ENCODE measurements at places on chromosomes 16 and 17.

- DNase-seq = no peak
These were observed 80.4 kb upstream of the IRX3 start for GRCh38 chr16:54366943-54367342.

DNA sequence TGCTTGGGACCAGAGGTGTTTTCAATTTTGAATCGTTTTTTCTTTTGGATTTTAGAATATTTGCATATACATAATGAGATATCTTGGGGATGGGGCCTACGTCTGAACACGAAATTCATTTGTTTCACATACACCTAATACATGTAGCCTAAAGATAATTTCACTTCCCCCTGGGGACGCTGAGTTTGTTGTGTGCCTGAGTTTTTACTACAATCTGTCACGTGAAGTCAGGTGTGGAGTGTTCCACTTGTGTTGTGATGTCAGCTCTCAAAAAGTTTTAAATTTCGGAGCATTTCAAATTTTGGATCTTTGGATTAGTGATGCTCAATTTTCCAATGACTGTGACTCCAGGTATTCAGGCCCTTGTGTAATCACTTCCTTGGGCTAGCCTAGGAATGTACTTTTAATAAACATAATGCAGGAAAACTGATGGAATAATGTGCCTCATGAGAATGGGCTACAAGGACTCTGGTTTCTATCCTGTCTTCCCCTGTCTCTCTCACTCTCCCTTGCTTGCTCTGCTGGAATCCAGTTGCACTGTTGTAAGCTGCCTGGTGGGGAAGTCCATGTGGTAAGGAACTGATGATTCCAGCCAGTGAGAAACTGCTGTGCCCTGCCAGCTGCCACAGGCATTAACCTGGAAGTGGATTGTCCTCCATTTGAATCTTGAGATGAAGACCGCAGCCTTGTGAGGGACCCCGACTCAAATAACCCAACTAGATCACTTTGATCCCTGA lies 403.8 kb downstream of the SHISA9 start:
- no peak for DNase-seq

DNA sequence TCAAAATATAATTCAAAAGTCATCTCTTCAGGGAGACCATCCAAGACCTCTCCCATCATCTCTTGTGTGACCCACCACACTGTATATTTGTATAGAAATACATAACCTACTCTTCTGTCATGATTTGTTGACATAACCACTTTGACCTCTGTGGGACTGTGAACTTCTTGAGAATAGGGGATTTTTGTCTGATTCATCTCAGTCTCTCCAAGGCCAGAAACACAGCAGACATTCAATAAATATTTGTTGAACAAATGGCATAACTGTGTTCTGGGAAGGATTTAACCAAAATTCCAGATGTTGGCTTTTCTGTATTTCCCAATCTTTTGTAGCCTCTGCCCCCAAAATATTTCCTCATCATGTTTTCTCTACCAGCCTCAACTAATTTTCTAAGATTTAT lies 169.7 kb downstream of the CDH11 start:
- DNase-seq = no peak

GRCh38 chr17:39782980-39783379 lies 45.2 kb downstream of the GRB7 start:
- DNase-seq = no peak

GRCh38 chr16:47565454-47565853 lies 104.3 kb downstream of the PHKB start:
- DNase-seq = peak; percentile 46

DNA sequence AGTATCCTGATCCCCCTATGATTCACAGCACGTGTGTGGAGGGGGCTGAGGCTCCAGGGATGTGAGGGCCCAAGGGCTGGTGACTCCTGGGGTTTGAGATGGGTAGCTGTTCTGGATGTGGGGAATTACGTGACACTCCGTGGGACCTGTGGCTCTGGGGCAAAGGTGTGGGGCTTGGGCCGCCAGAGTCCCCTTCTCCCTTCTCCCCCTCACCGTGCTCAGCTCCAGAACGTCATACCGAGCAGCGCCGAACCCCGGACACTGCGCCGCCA lies 7.2 kb downstream of the PLEKHH3 start:
- no peak for DNase-seq

GRCh38 chr17:60534613-60535157 lies 8.6 kb upstream of the APPBP2 start:
- DNase-seq = no peak

DNA sequence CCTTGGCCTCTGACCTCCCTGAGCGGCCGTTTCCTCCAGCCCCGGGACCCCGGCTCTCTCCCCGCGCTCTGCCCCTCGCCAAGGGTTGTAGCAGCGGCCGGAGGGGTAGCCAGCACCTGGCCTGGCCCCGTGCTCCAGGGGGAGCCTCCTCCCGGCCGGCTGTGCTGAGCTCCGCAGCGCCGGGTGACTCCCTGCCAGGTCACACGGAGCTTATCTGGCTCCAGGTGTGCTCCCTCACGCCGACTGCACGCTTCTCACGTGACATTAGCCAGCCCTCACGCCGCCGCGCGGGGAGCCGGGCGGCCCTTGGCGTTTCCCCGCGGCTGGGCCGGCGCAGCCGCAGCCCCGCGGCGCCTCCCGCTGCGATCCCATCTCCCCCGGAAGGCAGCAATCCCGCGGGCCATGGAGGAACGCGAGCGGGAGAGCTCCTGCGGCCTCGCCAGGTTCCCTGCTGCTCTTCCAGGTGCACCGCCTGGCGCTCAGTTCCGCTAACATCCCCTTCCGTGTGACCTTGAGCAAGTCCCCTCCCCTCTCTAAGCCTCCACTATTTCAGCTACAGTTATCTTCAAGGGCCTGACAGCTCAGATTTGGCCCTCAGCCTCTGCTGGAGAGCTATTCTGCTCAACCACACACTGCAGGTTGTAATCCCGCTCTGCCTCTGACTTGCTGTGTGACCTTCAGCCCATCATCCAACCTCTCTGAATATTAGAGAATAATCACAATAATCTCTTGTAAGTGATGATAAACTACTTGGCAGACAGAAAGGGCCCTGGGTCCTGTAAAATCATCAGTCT lies 3.4 kb downstream of the MYO18A start:
- peak; percentile 52 for DNase-seq

- DNase-seq = peak; percentile 65
These were observed 191.5 kb downstream of the SEC14L1 start for GRCh38 chr17:77332034-77332971.

DNA sequence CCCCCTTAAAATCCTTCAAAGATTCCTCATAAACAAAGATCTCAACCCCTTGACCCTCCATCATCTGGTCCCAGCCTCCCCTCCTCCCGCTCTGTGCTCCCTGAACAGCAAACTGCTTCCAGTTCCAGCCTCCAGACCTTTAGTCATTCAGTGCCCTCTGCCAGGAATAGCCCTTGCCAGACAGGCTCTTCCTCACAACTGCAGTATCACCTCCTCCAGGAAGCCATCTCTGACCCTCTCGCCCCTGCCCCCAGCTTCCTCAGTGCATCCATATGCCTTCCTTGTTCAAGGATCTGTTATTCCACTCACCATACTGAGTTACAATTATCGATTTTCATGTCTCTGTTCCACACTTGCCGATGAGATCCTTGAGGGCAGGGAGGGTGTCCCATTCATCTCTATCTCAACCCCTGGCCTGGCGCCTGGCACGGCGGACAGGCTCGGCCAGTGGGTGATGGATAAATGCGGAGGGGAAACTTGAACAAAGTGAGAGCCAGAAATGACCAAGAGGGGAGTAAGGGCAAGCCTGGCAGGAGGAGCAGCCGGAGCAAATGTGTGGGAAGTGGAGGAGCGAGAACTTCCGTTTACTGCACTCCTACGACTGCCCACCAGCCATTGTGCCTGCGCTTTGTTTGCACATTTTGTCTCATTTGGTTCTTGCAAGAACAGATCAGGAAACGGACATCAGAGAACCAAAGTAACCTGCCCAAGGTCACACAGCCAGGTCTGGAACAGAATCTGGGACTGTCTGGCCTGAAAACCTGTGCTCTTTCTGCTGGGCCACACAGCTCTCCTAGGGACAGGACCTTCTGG lies 2.0 kb upstream of the NXPH3 start:
- no peak for DNase-seq

DNA sequence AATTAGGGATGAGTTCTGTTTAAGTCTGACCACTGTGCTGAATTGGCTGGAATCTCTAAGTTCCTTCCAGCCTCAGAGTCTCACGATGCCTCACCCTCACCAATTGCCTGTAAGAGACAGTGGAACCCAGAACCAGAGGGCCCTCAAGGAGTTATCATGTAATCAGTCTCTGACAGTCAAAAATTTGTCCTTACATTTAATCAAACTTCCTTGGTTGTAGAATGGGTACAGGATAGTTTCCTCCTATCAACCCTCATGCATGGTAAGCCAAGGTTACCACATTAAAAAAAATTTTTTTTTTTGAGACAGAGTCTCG lies 83.2 kb downstream of the CDK5R1 start:
- no peak for DNase-seq

- no peak for DNase-seq
These were observed 174.0 kb downstream of the KATNIP start for GRCh38 chr16:27723711-27724481.

DNA sequence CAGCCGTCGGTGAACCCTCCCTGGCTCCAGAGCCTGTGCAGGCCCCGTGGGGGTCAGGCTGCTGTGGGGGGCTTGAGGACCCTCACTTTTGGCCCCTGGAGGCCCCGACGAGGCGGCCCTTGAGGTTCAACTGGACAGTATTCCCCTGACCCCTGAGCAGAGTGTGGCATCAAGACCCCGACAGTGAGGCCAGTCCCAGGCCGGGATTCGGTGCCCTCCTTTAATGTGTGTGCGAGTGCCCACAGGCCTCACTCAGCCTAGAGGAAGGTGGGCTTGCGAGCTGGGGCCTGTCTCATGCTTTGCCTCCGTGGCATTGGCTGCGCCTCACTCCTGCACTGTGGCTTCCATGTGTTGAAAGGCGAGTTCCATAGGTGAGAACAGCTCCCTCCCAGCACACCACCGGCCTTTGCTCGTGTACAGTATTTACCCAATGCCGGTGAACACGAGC lies 94.5 kb downstream of the METRNL start:
- DNase-seq = no peak

GRCh38 chr16:66650707-66651473 lies 45.7 kb downstream of the CMTM4 start:
- peak; percentile 84 for DNase-seq

DNA sequence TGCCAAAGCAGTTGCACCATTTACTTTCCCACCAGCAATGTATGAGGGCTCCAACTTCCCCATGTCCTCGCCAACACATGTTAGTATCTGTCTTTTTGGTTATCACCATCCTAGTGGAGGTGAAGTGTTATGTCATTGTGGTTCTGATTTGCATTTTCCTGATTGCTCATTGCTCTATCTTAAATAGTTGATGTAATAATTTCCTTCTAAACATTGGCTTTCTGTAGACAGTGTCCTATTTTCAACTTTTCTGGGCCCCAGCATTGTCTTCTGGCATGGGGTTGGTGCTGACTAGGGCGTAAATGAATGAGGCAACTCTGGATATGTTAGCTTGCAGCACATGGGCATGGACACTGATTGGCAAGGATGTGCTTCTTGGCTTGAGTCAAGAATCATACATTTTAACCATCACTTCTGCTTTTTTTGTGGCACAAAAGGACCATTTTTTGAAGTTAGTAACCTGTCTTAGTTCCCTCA lies 25.1 kb downstream of the PLCG2 start:
- no peak for DNase-seq

GRCh38 chr17:69050999-69051775 lies 9.5 kb downstream of the ABCA9 start:
- DNase-seq = no peak

DNA sequence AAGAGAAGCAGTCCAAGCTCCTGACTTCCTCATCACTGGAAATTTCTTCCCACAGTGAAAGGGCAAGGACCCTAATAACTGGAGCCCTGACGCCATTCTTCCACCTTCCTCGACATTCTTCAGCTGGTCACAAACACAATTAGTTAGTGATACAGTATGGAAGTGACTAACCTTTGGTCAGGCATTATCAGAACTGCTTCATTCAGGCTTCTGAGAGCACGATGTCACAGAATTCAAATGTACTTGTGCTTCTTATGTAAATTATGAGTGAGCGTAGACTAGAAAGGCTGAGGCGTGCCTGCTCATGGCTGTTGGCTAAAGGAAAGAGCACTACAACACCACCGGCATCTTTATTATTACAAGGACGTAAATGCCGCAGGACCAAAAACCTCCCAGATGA lies 302.9 kb upstream of the AXIN2 start:
- DNase-seq = no peak

GRCh38 chr16:88686439-88687253 lies at the start of gene SNAI3:
TSS of gene SNAI3 (minus strand) at chr16:88686507. CDS start at chr16:88686406, 101 bp downstream.
- peak; percentile 86 for DNase-seq

DNA sequence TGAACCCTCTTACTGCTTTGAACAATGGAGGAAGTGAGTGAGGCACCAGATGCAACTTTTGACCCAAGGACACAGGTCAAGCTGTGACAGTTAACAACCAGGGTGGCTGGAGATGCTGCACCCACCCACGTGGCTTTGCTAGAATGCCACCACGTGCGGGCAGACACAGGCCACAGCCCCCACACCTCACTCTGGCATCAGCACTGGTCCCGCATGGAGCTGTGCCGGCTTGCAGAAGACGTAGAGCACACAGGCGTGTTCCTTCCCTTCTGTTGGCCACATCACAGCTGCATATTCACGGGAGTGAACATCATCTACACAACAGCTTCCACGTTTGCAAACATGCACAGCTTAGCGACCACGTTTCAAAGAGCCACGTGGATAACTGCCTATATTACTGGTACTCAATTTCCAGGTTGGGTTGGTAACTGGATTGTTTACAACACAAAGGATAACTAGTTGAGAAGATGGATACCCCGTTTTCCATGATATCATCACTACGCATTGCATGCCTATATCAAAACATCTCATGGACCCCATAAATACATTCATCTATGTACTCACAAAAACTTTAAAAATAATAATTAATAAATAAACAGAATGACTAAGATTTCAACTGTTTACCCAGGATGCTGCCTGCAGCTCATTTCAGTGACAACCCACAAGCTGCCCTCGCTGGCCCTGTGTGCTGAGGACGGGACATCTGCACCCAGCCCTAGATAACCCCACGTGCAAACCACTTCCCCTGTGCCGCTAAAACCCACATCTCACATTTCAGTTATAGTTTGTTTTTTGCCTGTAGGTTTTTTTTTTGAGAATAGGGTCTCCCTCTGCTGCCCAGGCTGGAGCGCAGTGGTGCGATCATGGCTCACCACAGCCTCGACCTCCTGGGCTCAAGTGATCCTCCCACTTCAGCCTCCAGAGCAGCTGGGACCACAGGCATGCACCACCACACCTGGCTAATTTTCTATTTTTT lies 132.0 kb downstream of the ANKRD11 start:
- DNase-seq = peak; percentile 63

DNA sequence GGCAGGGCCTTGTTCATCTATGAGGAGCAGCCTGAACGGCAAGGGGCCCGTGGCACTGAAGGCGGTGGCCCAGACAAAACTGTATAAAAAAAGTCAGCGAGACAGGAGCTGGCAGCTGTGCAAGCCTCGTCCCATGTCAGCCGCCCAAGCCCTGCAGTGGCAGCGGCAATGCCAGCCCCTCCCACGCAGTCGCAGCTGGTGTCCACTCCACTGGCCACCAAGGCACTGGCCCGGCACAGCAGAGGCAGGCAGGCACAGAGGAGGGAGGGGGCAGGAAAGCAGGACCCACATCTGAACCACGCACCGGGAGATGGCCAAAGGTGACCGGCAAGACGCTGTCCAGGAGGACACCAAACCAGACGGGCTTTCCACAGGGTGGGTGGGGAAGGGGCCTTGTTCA lies 15.9 kb upstream of the C16orf95 start:
- no peak for DNase-seq

Measured in CD4-positive, alpha-beta T cell treated with Interleukin-17A for 1 hour (primary cell).